Aortic smooth muscle cell (primary cell): ENCODE measurements at places on chromosomes 1 and 21. TPM values are rescaled to one million over a fixed set of nuclear protein-coding genes. Genes with fewer than 3 reads are reported as not detected.

The CD160 gene
- not detected in 2 replicates for total RNA-seq

The PRRX1 gene
- 229 and 404 TPM in 2 replicates for total RNA-seq

The TXNIP gene
- 21.0 and 51.5 TPM in 2 replicates for total RNA-seq

The KNCN gene
- total RNA-seq = not detected in 2 replicates

The ABCD3 gene
- total RNA-seq = 40.8 and 41.2 TPM in 2 replicates

The SELE gene
- under 0.01 TPM in 2 replicates for total RNA-seq

The NKAIN1 gene
- not detected in 2 replicates for total RNA-seq

The DNAJC28 gene
- 1.6 and 1.8 TPM in 2 replicates for total RNA-seq

The OR2G6 gene
- not detected in 2 replicates for total RNA-seq

The GCSAML gene
- not detected in 2 replicates for total RNA-seq

The HPDL gene
- total RNA-seq = 0.19 and 0.40 TPM in 2 replicates

The PLA2G4A gene
- 97.8 and 130 TPM in 2 replicates for total RNA-seq

The LRRIQ3 gene
- 0.26 and 0.68 TPM in 2 replicates for total RNA-seq

The UROD gene
- total RNA-seq = 198 and 213 TPM in 2 replicates

The FBLIM1 gene
- total RNA-seq = 70.9 and 129 TPM in 2 replicates

The C1orf115 gene
- total RNA-seq = 2.5 and 5.1 TPM in 2 replicates

The TAL1 gene
- 0.31 and 0.66 TPM in 2 replicates for total RNA-seq

The TAS1R1 gene
- 0.40 and 0.44 TPM in 2 replicates for total RNA-seq

The CRYBG2 gene
- total RNA-seq = not detected in 2 replicates

The FAM177B gene
- not detected in 2 replicates for total RNA-seq

The DSCAM gene
- under 0.01 TPM in 1 of 2 replicates, not detected in the other for total RNA-seq

The PROK1 gene
- total RNA-seq = not detected in 2 replicates

The HTR6 gene
- 0.06 and 0.13 TPM in 2 replicates for total RNA-seq

The LYPD8 gene
- not detected in 2 replicates for total RNA-seq

The FMO1 gene
- total RNA-seq = 0.12 TPM in 1 of 2 replicates, not detected in the other

The PROX1 gene
- total RNA-seq = 0.12 and 0.13 TPM in 2 replicates

The B3GALT5 gene
- under 0.01 TPM in 2 replicates for total RNA-seq

The FCRL6 gene
- total RNA-seq = not detected in 2 replicates

The WDR64 gene
- total RNA-seq = not detected in 2 replicates

The ADSS2 gene
- 38.5 and 43.1 TPM in 2 replicates for total RNA-seq

The CYP4X1 gene
- total RNA-seq = 7.4 and 11.6 TPM in 2 replicates

The SPATA45 gene
- 0.44 and 0.53 TPM in 2 replicates for total RNA-seq

The OR6F1 gene
- not detected in 2 replicates for total RNA-seq

The STPG1 gene
- total RNA-seq = 3.0 and 4.1 TPM in 2 replicates

The FCMR gene
- total RNA-seq = 0.12 TPM in 1 of 2 replicates, not detected in the other

The GJB5 gene
- total RNA-seq = not detected in 2 replicates

The AMPD1 gene
- total RNA-seq = not detected in 2 replicates

The S100A3 gene
- total RNA-seq = 8.1 and 13.3 TPM in 2 replicates

The KCNT2 gene
- total RNA-seq = 2.2 and 4.2 TPM in 2 replicates
